Activated T-cell treated with anti-CD3 and anti-CD28 coated beads, Interleukin-2, amount 50 U/mL, for 4 hours (primary cell): ENCODE measurements at places on chromosomes 7 and 10. TPM values are rescaled to one million over a fixed set of nuclear protein-coding genes. Genes with fewer than 3 reads are reported as not detected.

GRCh38 chr10:128105383-128105782 is 20.8 kb downstream of the MKI67 start:
- DNase-seq = no peak

AKR1B15 gene
- not detected for total RNA-seq

RSPH10B gene
- 0.18 TPM for total RNA-seq

- peak; percentile 29 for DNase-seq
Observed at GRCh38 chr10:30784897-30785605, 155.5 kb upstream of the LYZL2 start.

DNA sequence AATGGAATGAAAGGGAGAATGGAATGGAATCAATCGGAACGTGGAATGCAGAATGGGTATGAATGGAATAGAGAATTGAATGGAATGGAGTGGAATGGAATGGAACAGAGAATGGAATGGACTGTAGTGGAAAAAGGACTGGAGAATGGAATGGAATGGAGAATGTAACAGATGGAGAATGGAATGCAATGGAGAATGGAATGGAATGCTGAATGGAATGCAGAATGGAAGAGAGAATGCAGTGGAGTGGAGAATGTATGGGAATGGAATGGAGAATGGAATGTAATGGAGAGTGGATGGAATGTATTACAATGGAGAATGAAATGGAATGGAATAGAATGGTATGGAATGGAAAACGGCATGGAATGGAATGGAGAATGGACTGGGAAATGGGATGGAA is 96.9 kb downstream of the NSUN6 start:
- DNase-seq = no peak

- DNase-seq = no peak
Observed at GRCh38 chr10:89085153-89085552, 94.6 kb downstream of the FAS start.

DNA sequence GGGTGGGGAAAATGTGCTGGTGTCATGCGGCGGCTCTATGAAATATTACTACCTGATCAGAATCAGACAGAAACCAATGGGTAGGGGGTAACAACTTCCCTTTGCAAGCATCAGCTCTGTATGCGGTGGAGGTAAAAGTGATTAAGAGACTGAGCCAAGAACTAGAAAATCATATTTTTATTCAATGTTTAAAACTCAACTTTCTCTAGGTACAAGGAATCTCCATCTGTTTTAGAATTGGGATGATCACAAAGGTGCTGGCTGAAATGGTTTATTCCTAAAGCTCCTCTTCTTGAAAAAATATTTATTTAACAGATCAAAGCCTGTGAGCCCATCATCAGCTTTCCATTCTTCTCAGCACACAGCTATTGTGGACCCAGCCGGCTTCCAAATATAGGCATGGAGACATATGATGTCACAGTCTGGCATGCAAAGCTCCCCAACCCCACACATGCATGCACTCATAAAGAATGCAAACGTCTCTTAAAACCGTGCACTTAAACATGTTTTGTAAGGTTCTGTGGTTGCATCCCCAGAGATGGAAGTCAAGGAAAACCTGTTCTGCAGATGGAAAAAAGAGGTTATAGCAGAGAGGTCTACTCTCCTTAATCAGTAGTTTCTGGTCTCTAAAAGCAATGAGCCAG is 126.0 kb downstream of the SKIDA1 start:
- no peak for DNase-seq

UPF2 gene
- 26.1 TPM for total RNA-seq

GRCh38 chr7:93148144-93148543 is at the start of gene SAMD9L:
TSS of gene SAMD9L (minus strand) at chr7:93148385. CDS start at chr7:93135971, 12,414 bp downstream.
- no peak for DNase-seq

AMPH gene
- total RNA-seq = 0.14 TPM

GPNMB gene
- total RNA-seq = 0.26 TPM

- DNase-seq = no peak
Observed at GRCh38 chr7:12729112-12729511, 41.7 kb downstream of the ARL4A start.

- no peak for DNase-seq
Observed at GRCh38 chr10:52949899-52950298, 177.3 kb upstream of the MBL2 start.

GRCh38 chr7:140384894-140385545 is 13.3 kb downstream of the SLC37A3 start:
- no peak for DNase-seq

EPO gene
- not detected for total RNA-seq

DNA sequence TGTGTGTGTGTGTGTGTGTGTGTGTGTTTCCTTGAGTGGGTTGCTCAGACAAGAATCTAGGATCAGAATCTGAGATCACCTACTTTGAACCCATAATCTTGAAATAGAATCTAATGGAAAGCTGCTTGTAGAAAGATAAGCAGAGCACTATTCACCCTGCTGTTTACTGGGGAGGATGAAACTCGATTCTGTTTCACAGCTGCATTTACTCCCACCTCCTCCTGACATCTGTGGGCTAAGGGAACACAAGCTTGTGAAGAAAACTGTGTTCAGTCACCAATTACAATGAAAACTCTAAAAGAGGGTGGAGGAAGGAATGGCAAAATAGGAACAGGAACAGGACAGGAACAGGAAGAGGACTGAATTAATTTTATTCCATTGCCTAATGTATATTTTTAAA is 269.5 kb downstream of the TSPAN12 start:
- no peak for DNase-seq

MKX gene
- 0.38 TPM for total RNA-seq

- no peak for DNase-seq
Observed at GRCh38 chr10:46311501-46311951, 24.7 kb downstream of the ANTXRL start.

ANKRD61 gene
- 0.16 TPM for total RNA-seq

GRCh38 chr7:11570205-11570604 is 261.8 kb downstream of the THSD7A start:
- no peak for DNase-seq

STEAP1B gene
- 0.20 TPM for total RNA-seq

GPRIN2 gene
- not detected for total RNA-seq

- no peak for DNase-seq
Observed at GRCh38 chr7:128697302-128697905, 25.3 kb downstream of the GARIN1A start.

GRCh38 chr10:11742009-11742778 is at the start of gene ECHDC3:
TSS of gene ECHDC3 (plus strand) at chr10:11742382. CDS start at chr10:11742577, 195 bp downstream.
- DNase-seq = peak; percentile 37

GRCh38 chr7:157938211-157938610 is 601.4 kb downstream of the DNAJB6 start:
- DNase-seq = no peak

PAX4 gene
- total RNA-seq = not detected

DNA sequence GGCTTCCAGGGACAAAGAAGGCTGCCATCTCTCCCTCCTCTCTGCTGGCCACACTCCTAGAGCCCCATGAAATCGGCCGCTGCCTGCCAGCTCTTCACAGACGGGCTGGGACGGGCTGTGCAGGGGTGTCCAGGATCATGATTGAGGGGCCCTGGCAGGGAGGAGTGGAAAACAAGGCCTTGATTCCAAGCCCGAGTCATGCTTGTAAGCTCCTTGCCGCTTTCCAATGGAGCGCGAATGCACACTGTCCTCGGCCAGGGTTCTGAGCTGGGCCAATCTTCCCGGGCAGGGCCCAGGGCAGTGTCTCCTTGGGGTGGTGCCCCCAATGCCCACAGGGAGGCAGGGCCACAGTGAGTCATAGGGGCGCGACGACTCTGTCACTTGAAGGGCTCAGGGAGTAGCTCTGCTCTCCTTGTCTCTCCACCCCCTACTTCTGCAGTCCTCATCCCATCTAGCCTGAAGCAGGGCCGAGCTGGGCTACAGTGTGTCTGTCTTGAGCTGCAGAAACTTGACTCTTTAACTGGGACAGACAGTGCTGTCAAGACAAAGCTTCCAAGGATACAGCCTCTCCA is 186.2 kb upstream of the SVIL start:
- no peak for DNase-seq

FAS gene
- total RNA-seq = 23.0 TPM

- DNase-seq = no peak
Observed at GRCh38 chr10:74771054-74771453, 55.3 kb upstream of the KAT6B start.

DNA sequence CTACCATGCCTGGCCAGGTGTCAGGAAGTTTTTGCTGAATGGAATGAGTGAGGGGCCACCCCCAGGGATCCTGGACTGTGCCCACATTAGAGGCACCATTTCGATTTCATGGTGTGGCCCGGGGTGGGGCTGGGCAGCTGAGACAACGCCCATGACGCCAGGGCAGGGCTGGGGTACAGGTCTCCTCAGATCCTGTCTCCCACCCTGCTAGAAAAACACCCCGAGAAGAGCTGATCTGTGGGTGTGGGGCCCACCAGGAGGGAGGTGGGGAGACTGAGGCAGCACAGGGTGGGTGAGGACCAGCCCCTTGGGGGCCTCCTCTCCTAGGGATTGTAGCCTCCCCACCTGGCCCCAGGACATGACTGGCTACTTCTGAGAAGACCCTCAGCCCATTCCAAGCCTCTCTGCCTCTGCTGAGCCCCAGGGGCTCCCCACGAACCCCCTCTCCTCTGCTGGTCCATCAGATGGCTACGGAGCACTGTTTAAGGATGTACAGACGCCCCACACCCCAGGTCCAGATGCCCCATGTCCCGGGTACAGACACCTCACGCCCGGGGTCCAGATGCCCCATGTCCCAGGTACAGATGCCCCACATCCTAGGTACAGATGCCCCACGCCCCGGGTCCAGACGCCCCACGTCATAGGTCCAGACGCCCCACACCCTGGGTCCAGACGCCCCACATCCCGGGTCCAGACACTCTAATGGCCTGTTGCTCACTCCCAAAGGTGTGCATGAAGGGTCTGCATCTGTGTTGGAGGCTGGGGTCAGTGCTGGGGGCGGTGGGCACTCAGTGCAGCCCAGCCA is 99.4 kb downstream of the MICALL2 start:
- no peak for DNase-seq

SEMA3D gene
- total RNA-seq = 0.08 TPM

DUSP5 gene
- 57.1 TPM for total RNA-seq

GRCh38 chr7:10577866-10578374 is 395.8 kb upstream of the PHF14 start:
- no peak for DNase-seq

GRCh38 chr10:78934532-78934898 is 134.3 kb upstream of the ZMIZ1 start:
- no peak for DNase-seq

ZCCHC24 gene
- total RNA-seq = 0.92 TPM

GRCh38 chr7:103988468-103989199 is 824 bp downstream of the RELN start:
- no peak for DNase-seq

GRCh38 chr10:108735380-108735779 is 1187.9 kb downstream of the XPNPEP1 start:
- no peak for DNase-seq

DNA sequence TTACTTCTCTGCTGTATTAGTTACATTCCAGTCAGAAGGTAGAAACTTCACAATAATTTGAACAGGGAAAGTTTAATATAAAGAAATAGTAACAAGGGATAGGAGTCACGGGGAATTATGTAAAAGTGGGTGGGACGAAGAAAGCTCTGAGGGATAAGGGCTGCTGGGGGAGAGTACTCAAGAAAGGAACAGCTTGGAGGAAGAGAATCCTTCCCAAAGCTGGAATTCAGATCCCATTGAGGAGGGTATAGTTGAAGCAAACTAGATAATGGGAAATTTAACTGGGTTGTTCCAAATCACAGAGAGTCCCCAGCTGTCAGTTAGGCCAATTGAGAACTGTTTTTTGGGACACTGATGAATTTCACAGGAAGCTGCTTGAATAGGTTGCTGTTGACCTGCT is 53.2 kb upstream of the MACC1 start:
- no peak for DNase-seq

- no peak for DNase-seq
Observed at GRCh38 chr10:28087661-28088351, 88.9 kb upstream of the ODAD2 start.

GRCh38 chr10:123485341-123485960 is 180.7 kb upstream of the GPR26 start:
- no peak for DNase-seq
